IPS-NIHi11 (cell line): ENCODE measurements at places on chromosomes 16 and 17.

- DNase-seq = peak; percentile 95
Measured at GRCh38 chr17:80035937-80036714, at the start of gene CCDC40. CCDC40 (plus strand) TSS chr17:80036642; CDS start chr17:80036663, 21 bp downstream.

GRCh38 chr16:70703835-70704381 lies 18.1 kb upstream of the MTSS2 start:
- DNase-seq = no peak

- no peak for DNase-seq
Measured at GRCh38 chr17:50920891-50921586, 54.9 kb upstream of the TOB1 start.

GRCh38 chr16:51163894-51164566 lies 13.0 kb upstream of the SALL1 start:
- no peak for DNase-seq

DNA sequence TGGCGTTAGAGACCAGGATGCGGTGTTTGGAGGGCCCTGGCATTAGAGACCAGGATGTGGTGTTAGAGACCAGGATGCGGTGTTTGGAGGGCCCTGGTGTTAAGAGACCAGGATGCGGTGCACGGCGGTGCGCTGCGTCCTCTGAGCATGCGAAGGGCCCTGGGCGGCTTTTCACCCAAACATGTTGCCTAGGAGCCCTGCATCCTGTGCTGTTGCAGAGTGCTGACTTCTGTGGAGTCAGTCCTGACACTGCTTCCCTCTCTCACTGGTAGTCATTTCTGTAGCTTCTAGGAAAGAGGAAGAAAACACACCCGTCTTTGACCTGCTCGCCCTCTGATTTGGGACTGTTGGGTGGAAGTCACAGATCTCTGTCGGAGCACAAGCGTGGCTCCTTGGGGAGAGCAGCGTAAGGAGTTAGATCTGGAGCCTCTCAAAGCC lies 141.2 kb downstream of the LAT start:
- DNase-seq = no peak

- peak; percentile 66 for DNase-seq
Measured at GRCh38 chr17:8226536-8227237, 16.3 kb upstream of the AURKB start.

GRCh38 chr16:2508722-2509400 lies 4.9 kb upstream of the ATP6V0C start:
- no peak for DNase-seq

GRCh38 chr17:66964930-66965800 lies 658 bp downstream of the CACNG4 start:
- DNase-seq = peak; percentile 93

- DNase-seq = no peak
Measured at GRCh38 chr16:56812884-56813283, 52.1 kb upstream of the SLC12A3 start.

DNA sequence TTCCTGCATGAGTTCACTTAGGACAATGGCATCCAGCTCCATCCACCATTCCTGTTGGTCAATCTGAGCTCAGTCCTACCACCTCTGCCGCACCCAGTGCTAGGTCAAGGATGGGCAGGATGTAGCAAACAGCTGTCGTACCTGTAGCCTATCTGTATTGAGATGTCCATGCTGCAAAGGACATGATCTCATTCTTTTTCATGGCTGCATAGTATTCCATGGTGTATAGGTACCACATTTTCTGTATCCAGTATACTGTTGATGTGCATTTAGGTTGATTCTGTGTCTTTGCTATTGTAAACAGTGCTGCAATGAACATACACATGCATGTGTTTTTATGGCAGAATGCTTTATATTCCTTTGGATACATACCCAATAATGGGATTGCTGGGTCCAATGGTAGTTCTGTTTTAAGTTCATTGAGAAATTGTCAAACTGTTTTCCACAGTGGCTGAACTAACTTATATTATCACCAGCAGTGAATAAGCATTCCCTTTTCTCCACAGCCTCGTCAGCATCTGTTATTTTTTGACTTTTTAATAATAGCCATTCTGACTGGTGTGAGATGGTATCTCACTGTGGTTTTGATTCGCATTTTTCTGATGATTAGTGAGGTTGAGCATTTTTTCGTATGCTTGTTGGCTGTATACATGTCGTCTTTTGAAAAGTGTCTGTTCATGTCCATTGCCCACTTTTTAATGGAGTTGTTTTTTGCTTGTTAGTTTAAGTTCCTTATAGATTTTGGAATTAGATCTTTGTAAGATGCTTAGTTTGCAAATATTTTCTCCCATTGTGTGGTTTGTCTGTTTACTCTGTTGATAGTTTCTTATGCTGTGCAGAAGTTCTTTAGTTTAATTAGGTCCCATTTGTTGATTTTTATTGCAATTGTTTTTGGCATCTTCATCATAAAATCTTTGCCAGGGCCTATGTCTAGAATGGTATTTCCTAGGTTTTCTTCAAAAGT lies 7.2 kb upstream of the MRTFB start:
- no peak for DNase-seq

- no peak for DNase-seq
Measured at GRCh38 chr17:30360086-30360808, 18.5 kb upstream of the CPD start.

DNA sequence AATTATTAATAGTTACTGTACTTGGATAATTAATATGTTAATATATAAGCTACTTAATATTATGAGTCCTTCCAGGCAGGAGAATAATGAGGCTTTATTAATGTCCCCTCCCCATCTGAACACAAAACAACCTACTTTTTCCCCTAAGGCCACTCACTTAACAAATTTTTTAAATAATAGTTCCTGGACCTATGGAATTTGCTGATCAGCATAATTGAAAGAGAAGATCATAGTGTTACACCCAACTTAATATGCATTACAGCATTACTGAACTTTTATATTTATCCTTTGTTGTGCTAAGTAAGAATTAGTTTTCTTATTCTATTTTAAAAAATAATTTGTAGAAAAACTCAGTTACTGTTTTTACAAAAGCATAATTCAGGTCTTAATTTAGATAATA lies 1537.7 kb upstream of the GOT2 start:
- no peak for DNase-seq

DNA sequence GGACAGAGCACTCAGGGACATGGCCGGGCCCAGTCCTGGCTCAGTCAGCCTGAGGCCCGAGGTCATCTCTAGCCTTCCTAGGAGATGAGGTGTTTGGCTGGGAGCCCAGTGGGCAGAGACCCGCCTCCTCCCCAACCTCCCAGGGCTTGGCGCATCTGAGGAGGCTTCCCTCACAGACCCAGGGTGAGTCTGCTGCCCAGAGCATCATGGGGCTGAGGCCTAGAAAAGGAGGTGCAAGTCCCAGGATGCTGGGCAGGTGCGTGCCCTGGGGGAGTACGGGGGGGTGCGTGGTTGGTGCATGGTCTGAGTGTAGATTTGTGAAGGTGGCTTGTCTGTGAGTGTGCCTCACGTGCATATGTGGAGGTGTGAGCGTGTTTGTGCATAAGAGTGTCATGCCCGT lies 4.7 kb downstream of the PDE6G start:
- peak; percentile 35 for DNase-seq
